ENCODE measurements at places on chromosomes 16 and 17.

GRCh38 chr17:49260011-49260816 is 29.6 kb upstream of the PHOSPHO1 start:
- no peak overlapping the region for H3K27ac ChIP-seq
- DNase-seq, result peak; percentile 24
- peak overlapping the region; percentile 58 for H3K4me3 ChIP-seq
- H3K36me3 ChIP-seq, result no peaks in the 10 kb centered on the region
- peaks cover 11% of the 10 kb centered on the region for H3K4me1 ChIP-seq

DNA sequence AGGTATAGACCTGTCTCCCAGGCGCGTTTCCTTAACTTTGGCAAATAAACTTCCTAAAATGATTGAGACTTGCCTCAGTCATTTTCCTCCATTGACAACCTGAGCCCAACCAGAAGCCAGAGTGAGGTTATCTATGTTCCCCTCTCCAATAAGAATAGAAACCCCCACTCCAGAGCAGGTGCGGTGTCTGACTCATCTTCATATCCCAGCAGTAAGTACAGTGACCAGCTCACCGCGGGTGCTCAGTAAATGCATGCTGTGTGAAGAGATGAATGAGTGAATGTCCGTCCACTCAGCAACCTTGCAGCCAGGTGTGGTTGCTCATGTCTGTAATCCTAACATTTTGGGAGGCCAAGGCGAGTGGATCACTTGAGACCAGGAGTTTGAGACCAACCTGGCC is 19.5 kb upstream of the CD300E start:
- no peaks in the 10 kb centered on the region for H3K36me3 ChIP-seq
- H3K27ac ChIP-seq, result no peak overlapping the region
- DNase-seq, result no peak
- H3K4me1 ChIP-seq, result peaks cover 11% of the 10 kb centered on the region
- no peaks in the 10 kb centered on the region for H3K27me3 ChIP-seq

DNA sequence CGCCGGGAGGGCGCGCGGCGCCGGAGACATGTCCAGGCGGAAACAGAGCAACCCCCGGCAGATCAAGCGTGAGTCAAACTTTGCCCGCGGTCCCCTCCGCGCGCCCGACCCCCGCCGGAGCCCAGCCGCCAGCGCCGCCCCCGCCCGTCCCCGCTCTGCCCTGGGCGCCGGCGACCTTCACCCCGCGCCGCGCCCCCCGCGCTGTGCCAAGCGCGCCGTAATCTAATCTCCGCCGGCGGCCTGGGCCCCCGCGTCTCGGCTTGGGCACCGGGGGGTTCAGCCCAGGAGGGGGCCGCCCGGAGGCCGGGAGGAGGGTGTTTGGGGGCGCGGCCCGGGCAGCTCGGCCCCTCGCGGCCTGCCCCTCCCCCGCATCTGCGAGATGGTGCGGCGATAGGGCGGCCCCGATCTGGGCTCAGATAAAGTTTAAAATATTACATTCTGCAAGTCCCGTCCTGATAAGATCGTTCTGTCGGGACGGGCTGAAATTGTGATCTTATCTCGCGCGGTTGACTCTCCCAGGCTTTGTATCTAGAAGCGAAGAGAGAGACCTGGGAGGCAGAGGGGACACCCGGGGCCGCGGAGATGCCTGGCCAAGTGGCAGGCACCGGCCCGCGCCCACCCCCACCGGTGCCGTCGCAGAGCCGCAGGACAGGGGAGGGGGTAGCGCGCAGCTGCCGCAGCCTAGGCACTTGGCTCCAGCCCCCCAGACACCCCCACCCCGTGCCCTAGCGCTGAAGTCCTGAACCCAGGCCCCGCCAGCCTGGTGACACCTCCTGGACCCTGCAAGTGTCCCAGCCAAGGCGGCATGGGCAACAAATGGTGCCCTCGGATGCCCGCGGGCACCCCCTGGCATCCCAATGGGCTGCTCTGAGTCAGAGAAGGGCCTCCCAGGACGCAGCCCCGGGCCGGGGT is 787 bp downstream of the ZFPM1 start:
- DNase-seq, result peak; percentile 47
- H3K4me1 ChIP-seq, result peaks cover 37% of the 10 kb centered on the region
- no peaks in the 10 kb centered on the region for H3K36me3 ChIP-seq
- H3K27me3 ChIP-seq, result no peaks in the 10 kb centered on the region
- peak overlapping the region; percentile 73 for H3K27ac ChIP-seq

GRCh38 chr17:67116045-67116575 is 71.8 kb downstream of the CACNG1 start:
- no peak overlapping the region for H3K4me3 ChIP-seq
- DNase-seq, result no peak
- H3K4me1 ChIP-seq, result no peaks in the 10 kb centered on the region
- no peaks in the 10 kb centered on the region for H3K27me3 ChIP-seq
- H3K27ac ChIP-seq, result no peak overlapping the region
- H3K36me3 ChIP-seq, result peaks cover 63% of the 10 kb centered on the region

DNA sequence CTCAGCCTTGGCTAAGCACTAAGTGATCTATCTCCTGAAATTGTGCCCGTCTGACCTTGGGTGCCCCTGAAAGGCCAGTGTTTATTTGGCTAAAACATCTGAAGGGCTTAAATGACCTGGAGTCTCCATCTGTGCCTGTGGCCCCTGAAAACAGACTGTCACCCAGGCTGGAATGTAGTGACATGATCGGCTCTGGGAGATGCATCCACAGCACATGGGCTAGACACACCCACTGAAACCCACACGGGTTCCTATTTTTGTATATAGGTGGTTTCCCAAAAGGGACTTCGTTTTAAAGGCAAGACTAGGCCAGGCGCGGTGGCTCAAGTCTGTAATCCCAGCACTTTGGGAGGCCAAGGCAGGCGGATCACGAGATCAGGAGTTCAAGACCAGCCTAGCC is 13.5 kb downstream of the CEP295NL start:
- H3K27me3 ChIP-seq, result no peaks in the 10 kb centered on the region
- H3K4me1 ChIP-seq, result peaks cover 3% of the 10 kb centered on the region
- peak overlapping the region; percentile 5 for H3K27ac ChIP-seq
- no peak for DNase-seq

DNA sequence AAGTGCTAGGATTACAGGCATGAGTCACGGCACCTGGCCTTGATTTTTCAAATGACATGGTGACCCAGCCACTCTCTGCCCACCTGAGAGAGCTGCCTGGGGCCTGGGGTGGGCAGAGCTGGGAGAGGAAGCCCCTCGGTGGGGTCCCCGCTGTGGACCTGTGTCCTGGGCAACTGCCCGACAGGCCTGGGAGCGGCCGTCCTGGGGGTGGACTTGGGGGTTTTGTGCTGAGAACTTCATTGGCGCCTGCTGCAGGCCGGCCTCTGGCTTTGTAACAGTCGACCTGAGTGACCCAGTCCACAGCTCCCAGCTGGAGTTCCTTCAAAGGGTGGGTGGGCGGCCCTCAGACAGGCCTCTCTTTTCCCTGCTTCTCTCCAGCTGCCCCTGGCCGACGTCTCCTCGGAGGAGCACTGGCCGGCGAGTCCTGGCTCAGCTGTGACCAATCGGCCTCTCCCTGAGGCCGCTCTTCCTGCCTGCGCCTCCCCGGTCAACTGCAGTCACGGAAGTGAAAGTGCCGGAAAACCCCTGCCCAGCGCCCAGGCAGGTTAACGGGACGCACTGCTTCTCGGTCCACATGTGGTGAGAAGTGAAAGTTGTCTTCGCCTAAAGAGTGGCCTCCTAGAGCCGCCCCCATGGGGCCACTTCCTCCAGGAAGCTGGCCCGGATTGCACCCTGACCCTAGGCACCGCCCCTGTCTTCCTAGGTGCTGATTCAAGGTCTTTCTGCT is 5.5 kb downstream of the CBFA2T3 start:
- peaks cover 18% of the 10 kb centered on the region for H3K27me3 ChIP-seq
- H3K27ac ChIP-seq, result no peak overlapping the region
- H3K4me1 ChIP-seq, result peaks cover 13% of the 10 kb centered on the region
- no peaks in the 10 kb centered on the region for H3K36me3 ChIP-seq
- no peak overlapping the region for H3K4me3 ChIP-seq
- no peak for DNase-seq

- peaks cover 26% of the 10 kb centered on the region for H3K36me3 ChIP-seq
- H3K27ac ChIP-seq, result peak overlapping the region; percentile 67
- H3K4me1 ChIP-seq, result peaks cover 24% of the 10 kb centered on the region
- DNase-seq, result no peak
Observed at GRCh38 chr16:88856122-88856827, 472 bp downstream of the GALNS start.

- no peaks in the 10 kb centered on the region for H3K27me3 ChIP-seq
- peaks cover 68% of the 10 kb centered on the region for H3K4me1 ChIP-seq
- no peak for DNase-seq
Observed at GRCh38 chr17:77880711-77881450, 77.6 kb upstream of the TNRC6C start.

- no peaks in the 10 kb centered on the region for H3K36me3 ChIP-seq
- no peak for DNase-seq
- H3K27ac ChIP-seq, result no peak overlapping the region
- no peak overlapping the region for H3K4me3 ChIP-seq
- no peaks in the 10 kb centered on the region for H3K4me1 ChIP-seq
- no peaks in the 10 kb centered on the region for H3K27me3 ChIP-seq
Observed at GRCh38 chr16:54724346-54724925, 206.2 kb upstream of the IRX5 start.

- no peaks in the 10 kb centered on the region for H3K27me3 ChIP-seq
- H3K27ac ChIP-seq, result peak overlapping the region; percentile 26
- no peak overlapping the region for H3K4me3 ChIP-seq
- DNase-seq, result no peak
- peaks cover 51% of the 10 kb centered on the region for H3K36me3 ChIP-seq
Observed at GRCh38 chr16:50323335-50324011, 45.3 kb downstream of the BRD7 start.

DNA sequence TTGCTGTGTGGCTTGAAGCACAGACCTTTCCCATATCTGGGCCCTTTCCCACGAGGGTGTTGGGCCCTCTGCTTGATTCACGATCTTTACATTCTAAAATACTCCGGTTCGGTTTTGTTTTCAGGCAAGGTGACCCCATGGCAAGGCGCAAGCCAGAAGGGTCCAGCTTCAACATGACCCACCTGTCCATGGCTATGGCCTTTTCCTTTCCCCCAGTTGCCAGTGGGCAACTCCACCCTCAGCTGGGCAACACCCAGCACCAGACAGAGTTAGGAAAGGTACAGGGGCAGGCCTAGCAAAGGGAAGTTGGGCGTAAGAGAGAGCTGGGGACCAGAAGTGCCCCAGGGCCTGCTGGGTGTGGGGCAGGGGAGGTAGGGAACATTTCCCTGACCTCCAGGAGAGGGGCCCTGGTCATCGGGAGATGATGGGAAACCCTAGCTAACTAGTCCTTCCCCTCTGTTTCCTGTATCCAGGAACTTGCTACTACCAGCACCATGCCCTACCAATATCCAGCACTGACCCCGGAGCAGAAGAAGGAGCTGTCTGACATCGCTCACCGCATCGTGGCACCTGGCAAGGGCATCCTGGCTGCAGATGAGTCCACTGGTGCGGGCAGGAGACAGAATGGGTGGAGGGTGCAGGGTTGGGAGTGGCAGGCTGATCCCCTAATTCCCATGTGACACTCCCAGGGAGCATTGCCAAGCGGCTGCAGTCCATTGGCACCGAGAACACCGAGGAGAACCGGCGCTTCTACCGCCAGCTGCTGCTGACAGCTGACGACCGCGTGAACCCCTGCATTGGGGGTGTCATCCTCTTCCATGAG is 1.4 kb downstream of the ALDOA start:
- H3K4me1 ChIP-seq, result peaks cover 33% of the 10 kb centered on the region
- H3K4me3 ChIP-seq, result peak overlapping the region; percentile 98
- H3K27ac ChIP-seq, result peak overlapping the region; percentile 83
- H3K27me3 ChIP-seq, result no peaks in the 10 kb centered on the region
- H3K36me3 ChIP-seq, result peaks cover 46% of the 10 kb centered on the region
- DNase-seq, result no peak

GRCh38 chr16:3880623-3881498 is at the start of gene CREBBP:
Gene CREBBP, minus strand, starts transcription at chr16:3880713. Its CDS starts 797 bp downstream, at chr16:3879916.
- no peaks in the 10 kb centered on the region for H3K36me3 ChIP-seq
- peak within 1 kb of the TSS; percentile 78 for H3K4me3 ChIP-seq
- H3K27me3 ChIP-seq, result no peaks in the 10 kb centered on the region
- peak within 1 kb of the TSS; percentile 66 for H3K27ac ChIP-seq

DNA sequence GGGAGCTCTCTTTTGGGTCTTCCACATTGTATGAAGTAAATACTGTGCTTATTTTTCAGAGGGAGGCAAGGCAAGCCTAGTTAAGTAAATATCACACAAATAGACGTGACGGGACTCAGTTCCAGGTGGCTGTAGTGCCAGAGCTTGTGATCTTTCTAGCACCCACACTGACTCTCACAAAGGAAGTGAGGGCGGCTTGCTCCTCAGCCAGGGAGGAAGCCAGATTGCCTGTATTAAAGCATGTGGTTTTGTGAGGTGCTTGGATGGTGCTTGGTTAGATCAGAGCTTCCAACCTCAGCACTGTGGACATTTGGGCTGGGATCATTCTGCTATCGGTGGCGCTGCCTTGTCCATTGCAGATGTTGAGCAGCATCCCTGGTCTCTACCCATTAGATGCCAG is 80.1 kb downstream of the VAT1L start:
- H3K27me3 ChIP-seq, result no peaks in the 10 kb centered on the region
- no peak for DNase-seq
- no peaks in the 10 kb centered on the region for H3K36me3 ChIP-seq

DNA sequence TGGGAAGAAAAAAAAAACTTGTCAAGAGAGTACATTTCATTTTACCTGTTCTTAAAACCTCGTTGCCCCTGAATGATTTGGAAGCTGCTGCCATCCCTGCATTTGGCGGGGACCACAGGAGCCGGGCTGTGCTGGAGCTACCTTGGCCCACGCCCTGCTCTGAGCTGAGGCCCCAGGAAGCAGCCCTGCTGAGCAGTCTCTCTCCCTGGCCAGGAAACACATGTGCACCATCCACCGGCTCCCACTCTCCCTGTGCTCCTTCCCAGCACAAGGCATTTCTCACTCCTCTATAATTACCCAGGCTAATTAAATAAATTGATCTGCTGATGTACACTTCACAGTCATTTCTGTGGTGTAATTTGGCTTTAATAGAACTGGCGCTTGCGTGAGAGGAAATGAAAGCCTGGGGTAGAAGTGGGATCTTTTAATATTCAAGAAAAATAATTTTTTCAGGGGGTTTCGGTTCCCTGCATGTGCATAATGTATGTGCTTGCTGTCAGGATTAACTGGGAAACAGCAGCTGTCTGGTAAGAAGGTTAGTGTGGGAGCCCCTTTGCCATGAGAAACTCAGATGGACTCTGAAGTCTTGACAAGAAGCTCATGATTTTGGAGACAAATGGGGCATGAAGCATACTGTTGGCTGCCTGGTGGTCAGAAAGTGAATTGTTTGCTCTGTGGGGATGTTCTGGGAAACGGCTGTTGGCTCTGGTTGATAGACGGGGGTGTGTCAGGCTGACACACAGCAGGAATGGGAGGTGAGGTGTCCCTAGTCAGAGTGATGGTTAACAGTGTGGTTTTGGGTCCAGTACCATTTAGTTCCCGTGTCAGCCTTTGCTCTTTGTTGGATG is 252.3 kb upstream of the EEF2KMT start:
- no peak overlapping the region for H3K4me3 ChIP-seq
- H3K27me3 ChIP-seq, result no peaks in the 10 kb centered on the region
- no peak for DNase-seq

DNA sequence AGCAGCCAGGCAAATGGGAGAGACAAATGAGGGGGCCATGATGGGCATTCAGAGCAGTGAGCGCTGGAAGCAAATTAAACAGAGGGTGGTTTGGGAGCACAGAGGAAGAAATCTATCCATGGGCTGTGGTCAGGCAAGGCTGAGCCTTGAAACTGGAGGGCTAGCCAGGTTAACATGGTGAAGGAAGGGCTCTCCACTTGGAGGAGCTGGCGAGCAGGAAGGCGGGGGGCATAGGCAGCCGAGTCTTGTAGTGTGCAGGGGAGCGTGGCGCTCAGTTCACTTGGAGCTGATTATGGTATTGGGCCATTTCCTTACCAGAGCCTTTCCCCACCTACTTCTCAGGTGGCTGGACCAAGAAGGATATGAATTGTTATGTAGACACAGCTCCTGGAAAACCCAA is 189.7 kb downstream of the SNX29 start:
- no peak for DNase-seq
- no peak overlapping the region for H3K4me3 ChIP-seq
- H3K4me1 ChIP-seq, result no peaks in the 10 kb centered on the region
- H3K27ac ChIP-seq, result no peak overlapping the region
- no peaks in the 10 kb centered on the region for H3K36me3 ChIP-seq
